ENCODE measurements at places on chromosomes 5 and 9.

GRCh38 chr9:1454616-1455347 lies 404.6 kb downstream of the DMRT2 start:
- no peak for DNase-seq

GRCh38 chr9:87497604-87498045 lies at the start of gene DAPK1:
Gene DAPK1, plus strand, starts transcription at chr9:87497867. Its CDS starts 1,211 bp downstream, at chr9:87499078.
- peak; percentile 28 for DNase-seq

DNA sequence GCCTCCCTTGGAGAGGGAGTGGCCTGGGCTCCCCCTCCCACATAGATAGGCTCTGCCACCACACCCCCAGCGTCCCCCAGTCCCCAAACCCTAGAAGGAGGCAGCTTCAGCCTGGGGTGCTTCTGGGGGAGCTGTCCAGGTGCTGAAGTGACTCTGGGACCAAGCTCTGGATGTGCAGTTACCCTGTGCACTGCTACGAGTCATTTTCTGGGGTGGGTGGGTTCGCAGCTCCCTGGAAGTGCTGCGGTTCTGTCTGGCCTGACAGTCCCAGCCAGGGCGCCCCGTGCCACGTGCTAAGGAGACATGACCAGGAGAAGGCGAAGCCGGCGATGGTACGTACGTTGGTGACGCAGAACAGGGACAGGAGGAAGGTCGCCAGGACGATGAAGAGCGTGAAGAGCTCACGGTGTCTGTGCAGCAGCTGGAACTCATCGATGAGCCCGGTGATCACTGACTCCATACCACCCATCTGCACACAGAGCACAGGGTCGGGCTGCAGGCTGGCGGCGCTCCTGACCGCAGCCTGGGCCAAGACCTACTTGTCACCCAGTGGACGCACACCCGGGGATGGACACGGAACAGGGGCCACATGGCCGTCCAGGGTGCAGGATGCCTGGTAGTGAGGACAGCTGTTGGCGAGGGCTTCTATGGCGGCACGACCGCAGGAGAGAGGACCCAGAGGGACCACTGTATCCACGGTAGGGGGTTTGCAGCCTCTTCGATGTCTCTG lies 35.7 kb downstream of the SLC6A3 start:
- no peak for DNase-seq

DNA sequence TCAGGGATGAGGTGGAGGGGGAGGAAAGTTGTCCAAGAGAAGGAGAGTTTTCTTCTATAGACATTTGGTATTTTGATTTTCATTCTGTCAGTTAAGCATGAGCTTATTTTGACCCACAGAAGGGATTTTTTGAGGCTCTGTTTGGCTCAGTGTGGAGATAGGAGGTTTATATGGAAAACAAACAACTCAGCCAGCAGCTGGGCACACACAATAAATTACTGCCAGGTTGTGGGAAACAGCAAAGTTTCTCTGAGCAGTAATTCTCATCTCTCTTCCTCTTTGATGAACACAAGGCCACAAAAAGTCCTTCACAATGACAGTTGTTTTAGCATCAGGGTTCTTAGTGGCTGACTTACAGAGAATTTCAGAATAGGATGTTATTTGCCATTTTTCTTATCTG lies 486.1 kb downstream of the KDM4C start:
- no peak for DNase-seq

- no peak for DNase-seq
Observed at GRCh38 chr9:86046071-86046636, 53.2 kb downstream of the GOLM1 start.

DNA sequence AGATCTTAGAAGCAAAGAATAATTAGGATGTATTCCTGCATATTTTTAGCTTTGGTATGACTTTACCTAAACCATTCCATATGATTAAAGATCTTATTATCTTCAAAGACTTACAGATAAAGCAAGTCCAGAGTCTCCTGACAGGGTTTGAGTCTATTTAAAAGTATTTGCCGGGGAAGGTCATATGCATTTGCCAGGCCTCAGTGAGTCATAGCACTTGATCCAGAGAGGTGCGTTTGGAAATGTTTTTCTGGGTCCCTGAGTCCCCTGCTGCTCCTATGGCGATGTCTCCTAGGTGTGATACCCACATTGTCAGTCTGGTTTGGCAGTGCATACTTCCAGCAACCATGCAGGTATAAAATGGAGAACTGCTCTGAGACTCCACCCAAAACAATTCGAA lies 217.0 kb downstream of the FBXL7 start:
- DNase-seq: no peak

GRCh38 chr5:30908356-30908755 lies 285.1 kb upstream of the CDH6 start:
- no peak for DNase-seq
